ENCODE measurements at places on chromosomes 16 and 17. TPM values are rescaled to one million over a fixed set of nuclear protein-coding genes. Genes with fewer than 3 reads are reported as not detected.
A peak's percentile ranks its signal among the peaks of the same experiment; 100 is the strongest.

DNA sequence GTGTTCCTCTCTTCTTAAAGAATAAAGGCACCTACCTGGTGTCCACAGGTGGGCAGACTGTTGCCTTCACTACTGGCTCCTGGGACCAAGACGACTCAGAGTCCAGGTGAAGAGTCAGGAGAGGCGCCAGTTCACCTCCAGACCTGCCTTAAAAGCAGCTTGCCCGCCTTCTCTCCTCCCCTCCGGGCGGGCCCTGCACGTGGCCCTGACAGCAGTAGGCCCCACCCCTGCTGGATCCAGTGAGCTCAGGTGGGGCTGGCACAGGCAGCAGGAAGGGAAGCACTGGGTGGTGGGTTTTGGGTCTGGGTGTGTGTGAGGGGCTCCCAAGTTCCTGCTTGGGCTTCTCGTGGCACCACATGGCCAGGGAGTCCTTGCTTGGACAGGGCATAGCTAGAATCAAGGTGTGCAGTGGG lies at the start of gene TNS4:
Gene TNS4 (minus strand): TSS at position 125 of the 413 bp plus-strand sequence. CDS start 5,198 bp downstream, outside the sequence.
- peaks cover 55% of the 10 kb centered on the region for H3K4me1 ChIP-seq
- peak; percentile 65 for DNase-seq
- peaks cover 5% of the 10 kb centered on the region for H3K36me3 ChIP-seq
- H3K27me3 ChIP-seq: no peaks in the 10 kb centered on the region
- H3K4me3 ChIP-seq: peak within 1 kb of the TSS; percentile 80

- H3K36me3 ChIP-seq: no peaks in the 10 kb centered on the region
- no peak overlapping the region for H3K4me3 ChIP-seq
- peaks cover 41% of the 10 kb centered on the region for H3K27me3 ChIP-seq
- H3K4me1 ChIP-seq: peaks cover 7% of the 10 kb centered on the region
- no peak for DNase-seq
- no peak overlapping the region for H3K27ac ChIP-seq
Observed at GRCh38 chr17:34822007-34822739, 139.1 kb downstream of the CCT6B start.

DNA sequence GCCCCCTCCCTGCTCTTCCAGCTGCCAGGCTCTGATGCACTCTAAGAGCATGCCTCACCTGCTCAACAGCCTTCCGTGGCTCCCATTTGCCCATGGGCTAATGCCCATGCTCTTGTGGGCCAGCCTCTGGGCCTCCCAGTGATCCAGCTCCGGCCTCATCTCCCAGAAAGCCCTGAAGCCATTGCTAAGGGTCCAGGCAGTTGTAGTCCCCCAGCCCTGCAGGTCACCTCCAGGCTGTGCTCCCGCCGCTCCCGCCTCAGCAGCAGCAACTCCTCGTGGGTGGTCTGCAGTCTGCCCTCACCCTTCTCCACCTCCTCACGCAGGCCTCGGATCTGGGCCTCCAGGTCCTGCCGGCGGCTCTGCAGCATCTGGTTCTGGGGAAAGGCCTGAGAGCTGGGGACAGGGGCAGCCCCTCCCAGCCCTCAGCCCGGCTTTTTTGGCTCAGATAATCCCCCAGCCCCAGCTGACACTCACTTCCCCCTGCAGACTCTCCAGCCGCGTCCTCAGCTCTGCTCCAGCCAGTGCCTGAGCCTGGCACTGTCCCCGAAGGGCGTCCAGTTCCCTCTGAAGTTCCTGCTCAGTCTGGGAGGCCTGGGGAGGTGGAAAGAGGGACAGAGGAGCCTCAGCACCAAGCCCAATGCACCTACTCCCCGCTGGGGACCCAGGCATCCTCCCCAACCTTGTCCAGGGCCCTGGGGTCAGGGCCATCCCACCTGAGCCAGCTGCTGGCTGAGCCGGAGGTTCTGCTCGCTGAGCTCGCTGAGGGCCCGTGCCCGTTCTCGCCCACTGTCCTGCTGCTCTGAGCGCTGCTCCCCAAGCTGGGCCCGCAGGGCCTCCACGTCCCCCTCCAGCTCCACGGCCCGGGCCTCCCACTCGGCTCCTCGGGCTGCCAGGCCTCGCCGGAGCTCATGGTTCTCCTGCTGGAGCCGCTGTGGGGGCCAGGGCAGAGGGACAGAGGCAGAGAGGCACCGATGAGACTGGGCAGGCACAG lies 6.2 kb downstream of the BICDL2 start:
- no peak overlapping the region for H3K27ac ChIP-seq
- H3K36me3 ChIP-seq: peaks cover 8% of the 10 kb centered on the region
- no peak overlapping the region for H3K4me3 ChIP-seq
- H3K4me1 ChIP-seq: peaks cover 4% of the 10 kb centered on the region
- H3K27me3 ChIP-seq: no peaks in the 10 kb centered on the region

DNA sequence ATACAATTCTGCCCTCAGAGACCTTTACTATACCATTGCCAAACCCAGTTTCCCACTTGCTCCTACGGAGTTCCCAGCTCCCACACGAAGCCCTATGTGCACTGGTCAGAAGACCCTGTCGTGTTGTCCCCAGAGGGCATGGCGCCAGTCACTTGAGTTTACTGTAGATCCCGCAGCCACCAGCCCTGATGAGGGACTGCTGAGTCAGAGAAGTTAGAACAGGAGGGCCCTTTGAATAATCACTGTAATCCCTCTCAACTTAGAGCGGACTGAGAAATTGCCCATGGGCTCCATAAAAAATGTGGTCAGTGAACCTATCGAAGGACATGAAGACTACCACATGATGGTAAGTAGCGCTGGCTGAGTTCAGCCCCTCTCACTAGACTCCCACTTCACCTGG lies 9.2 kb downstream of the UBFD1 start:
- no peaks in the 10 kb centered on the region for H3K27me3 ChIP-seq
- no peaks in the 10 kb centered on the region for H3K4me1 ChIP-seq
- H3K4me3 ChIP-seq: no peak overlapping the region
- DNase-seq: no peak
- no peak overlapping the region for H3K27ac ChIP-seq
- H3K36me3 ChIP-seq: peaks cover 68% of the 10 kb centered on the region

DNA sequence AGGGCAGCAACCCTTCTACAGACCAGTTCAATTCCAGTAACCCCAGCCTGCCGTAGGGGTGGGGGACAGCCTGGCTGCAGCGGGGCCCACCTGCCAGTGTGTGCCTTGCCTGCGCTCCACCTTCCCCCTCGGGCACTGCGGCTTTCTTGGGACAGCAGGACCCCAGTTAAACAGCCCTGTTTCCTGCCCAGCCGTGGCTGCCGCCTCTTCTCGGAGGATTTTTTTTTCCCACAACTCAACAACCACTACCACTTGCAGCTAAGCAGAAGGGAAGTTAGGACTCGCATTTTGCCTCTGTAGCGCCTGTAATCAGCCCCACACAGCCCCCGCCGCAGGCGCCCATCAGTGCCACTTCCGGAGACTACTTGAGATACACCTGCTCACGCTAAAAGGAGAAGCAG lies 76.1 kb downstream of the RAI1 start:
- peaks cover 4% of the 10 kb centered on the region for H3K36me3 ChIP-seq
- H3K4me3 ChIP-seq: no peak overlapping the region
- DNase-seq: no peak
- H3K4me1 ChIP-seq: peaks cover 13% of the 10 kb centered on the region

GRCh38 chr17:27575096-27575911 lies 55.7 kb upstream of the LGALS9 start:
- no peak overlapping the region for H3K27ac ChIP-seq
- no peaks in the 10 kb centered on the region for H3K36me3 ChIP-seq
- no peak overlapping the region for H3K4me3 ChIP-seq
- DNase-seq: no peak
- H3K4me1 ChIP-seq: peaks cover 58% of the 10 kb centered on the region

- H3K36me3 ChIP-seq: no peaks in the 10 kb centered on the region
- H3K4me3 ChIP-seq: no peak overlapping the region
- no peaks in the 10 kb centered on the region for H3K27me3 ChIP-seq
- H3K27ac ChIP-seq: no peak overlapping the region
Observed at GRCh38 chr17:70493277-70493874, 324.0 kb downstream of the KCNJ2 start.

DNA sequence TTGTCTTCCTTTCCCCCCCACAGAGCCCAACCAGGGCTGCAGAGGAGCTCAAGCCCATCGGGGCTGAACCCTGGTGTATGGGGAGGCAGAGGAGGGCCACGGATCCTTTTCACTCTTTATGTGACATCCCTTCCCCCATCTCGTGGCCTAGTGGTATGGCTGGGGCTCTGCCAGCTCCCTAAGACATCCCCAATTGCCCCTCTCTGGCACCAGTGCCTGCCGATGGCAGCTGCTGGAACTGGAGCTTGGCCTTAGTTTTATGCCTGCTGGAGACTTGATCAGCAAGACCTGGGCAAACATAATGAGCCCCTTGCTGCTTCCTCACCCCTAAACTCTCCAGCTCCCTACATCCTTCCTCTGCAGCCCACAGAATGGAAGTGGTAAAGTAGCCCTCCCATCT lies 8.0 kb upstream of the TOP2A start:
- no peaks in the 10 kb centered on the region for H3K27me3 ChIP-seq
- H3K27ac ChIP-seq: no peak overlapping the region
- H3K4me1 ChIP-seq: peaks cover 5% of the 10 kb centered on the region

DNA sequence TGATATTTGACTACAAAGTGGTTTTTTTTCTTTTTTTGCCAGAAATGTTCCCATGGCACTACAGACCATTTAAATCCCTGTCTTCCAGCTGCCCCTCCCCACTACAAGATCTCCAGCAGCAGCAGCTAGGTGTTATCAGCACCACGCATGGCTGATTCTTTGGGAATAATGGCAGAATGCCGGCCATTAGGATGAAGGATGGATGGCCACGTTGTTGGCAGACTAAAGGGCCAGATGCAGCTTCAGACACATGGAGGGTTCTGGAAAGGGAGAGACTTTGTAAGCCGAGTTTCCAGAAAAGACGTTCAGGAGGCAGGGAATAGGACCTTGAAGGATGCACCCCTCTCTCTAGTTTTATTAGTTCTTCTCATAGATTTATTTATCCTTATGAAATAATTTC lies 10.3 kb upstream of the MED9 start:
- H3K27me3 ChIP-seq: peaks cover 22% of the 10 kb centered on the region
- no peak overlapping the region for H3K27ac ChIP-seq
- peaks cover 3% of the 10 kb centered on the region for H3K4me1 ChIP-seq
- DNase-seq: no peak

- no peaks in the 10 kb centered on the region for H3K36me3 ChIP-seq
- H3K4me3 ChIP-seq: no peak overlapping the region
- no peak overlapping the region for H3K27ac ChIP-seq
Observed at GRCh38 chr17:48556229-48556575, 11.3 kb upstream of the HOXB2 start.

- no peak for DNase-seq
- H3K4me1 ChIP-seq: peaks cover 24% of the 10 kb centered on the region
- no peak overlapping the region for H3K27ac ChIP-seq
- no peak overlapping the region for H3K4me3 ChIP-seq
- peaks cover 20% of the 10 kb centered on the region for H3K27me3 ChIP-seq
Observed at GRCh38 chr16:66359012-66359411, 7.5 kb upstream of the CDH5 start.

DNA sequence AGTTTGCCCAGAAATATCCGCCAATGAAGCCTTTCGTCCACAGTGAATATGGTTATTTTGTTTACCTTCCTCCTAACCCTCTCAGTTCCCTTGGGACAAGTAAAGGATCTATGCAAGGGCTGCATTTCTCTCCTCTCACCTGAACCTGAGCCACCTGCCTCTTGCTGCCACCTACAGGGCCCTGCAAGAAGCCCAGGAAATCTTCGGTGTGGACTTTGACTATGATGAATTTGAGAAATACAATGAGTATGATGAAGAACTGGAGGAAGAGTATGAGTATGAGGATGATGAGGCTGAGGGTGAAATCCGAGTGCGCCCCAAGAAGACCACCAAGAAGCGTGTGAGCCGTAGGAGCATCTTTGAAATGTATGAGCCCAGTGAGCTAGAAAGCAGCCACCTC lies 14.0 kb downstream of the SUPT6H start:
- no peaks in the 10 kb centered on the region for H3K4me1 ChIP-seq
- H3K27me3 ChIP-seq: no peaks in the 10 kb centered on the region
- no peak overlapping the region for H3K27ac ChIP-seq
- peak; percentile 10 for DNase-seq
- H3K36me3 ChIP-seq: peaks cover 68% of the 10 kb centered on the region
- H3K4me3 ChIP-seq: no peak overlapping the region

GRCh38 chr16:4679850-4680636 lies 13.3 kb upstream of the NUDT16L1 start:
- no peak overlapping the region for H3K4me3 ChIP-seq
- DNase-seq: no peak
- no peaks in the 10 kb centered on the region for H3K4me1 ChIP-seq

DNA sequence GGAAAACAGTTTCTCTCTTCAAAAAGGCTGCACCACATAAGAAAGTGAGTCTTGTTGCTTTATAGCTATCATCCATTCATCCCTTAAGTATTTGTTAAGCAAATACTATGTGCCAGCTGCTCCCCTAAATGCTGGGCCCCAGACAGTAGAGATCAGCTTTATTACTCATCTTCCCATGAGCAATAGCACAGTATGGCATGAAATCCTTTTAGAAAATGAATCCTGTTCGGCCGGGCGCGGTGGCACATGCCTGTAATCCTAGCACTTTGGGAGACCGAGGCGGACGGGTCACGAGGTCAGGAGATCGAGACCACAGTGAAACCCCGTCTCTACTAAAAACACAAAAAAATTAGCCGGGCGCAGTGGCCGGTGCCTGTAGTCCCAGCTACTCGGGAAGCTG lies 99.5 kb downstream of the MYO1D start:
- H3K4me3 ChIP-seq: no peak overlapping the region
- H3K27ac ChIP-seq: no peak overlapping the region
- H3K27me3 ChIP-seq: no peaks in the 10 kb centered on the region
- DNase-seq: no peak

- H3K27me3 ChIP-seq: no peaks in the 10 kb centered on the region
- peak overlapping the region; percentile 37 for H3K27ac ChIP-seq
- H3K36me3 ChIP-seq: no peaks in the 10 kb centered on the region
- DNase-seq: no peak
Observed at GRCh38 chr17:79925242-79925957, 86.2 kb upstream of the CBX4 start.

DNA sequence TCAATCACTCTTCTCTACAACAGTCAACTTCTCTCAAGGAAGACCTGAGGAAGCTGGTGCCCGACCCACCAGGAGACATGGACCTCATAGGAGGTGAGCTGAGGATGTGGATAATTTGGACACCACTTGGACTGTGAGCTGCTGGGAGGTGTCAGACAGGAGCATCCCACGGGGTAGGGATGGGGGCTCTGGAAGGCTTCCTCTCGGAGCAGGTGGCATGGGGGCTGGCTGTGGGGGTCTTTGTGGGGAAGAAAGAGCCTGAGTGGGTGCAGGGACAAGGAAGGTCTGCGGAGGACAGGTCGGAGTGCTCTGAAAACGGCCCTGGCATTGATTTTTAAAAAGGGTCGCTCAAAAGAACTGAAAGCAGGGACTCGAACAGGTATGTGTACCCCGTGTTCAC lies 64.0 kb downstream of the TBC1D16 start:
- DNase-seq: no peak
- no peaks in the 10 kb centered on the region for H3K36me3 ChIP-seq
- H3K4me3 ChIP-seq: no peak overlapping the region
- no peaks in the 10 kb centered on the region for H3K27me3 ChIP-seq

Gene ABCC11
- total RNA-seq: 0.54 TPM

Gene CACNG1
- not detected for total RNA-seq

Gene IGSF6
- not detected for total RNA-seq

Gene ZNF469
- total RNA-seq: 5.9 TPM

Gene NLE1
- 55.5 TPM for total RNA-seq

Gene RND2
- total RNA-seq: 0.66 TPM

Gene UBE2I
- total RNA-seq: 212 TPM

Gene DPEP2
- total RNA-seq: not detected

Gene GRB7
- 51.9 TPM for total RNA-seq

Gene GUCY2D
- total RNA-seq: 1.4 TPM

Gene HMOX2
- total RNA-seq: 55.1 TPM

Gene KRTAP9-4
- not detected for total RNA-seq

Gene FBXL16
- 49.7 TPM for total RNA-seq
